IPS DF 6.9 (cell line): ENCODE measurements at places on chromosomes 5 and 9.
A peak's percentile ranks its signal among the peaks of the same experiment; 100 is the strongest.

DNA sequence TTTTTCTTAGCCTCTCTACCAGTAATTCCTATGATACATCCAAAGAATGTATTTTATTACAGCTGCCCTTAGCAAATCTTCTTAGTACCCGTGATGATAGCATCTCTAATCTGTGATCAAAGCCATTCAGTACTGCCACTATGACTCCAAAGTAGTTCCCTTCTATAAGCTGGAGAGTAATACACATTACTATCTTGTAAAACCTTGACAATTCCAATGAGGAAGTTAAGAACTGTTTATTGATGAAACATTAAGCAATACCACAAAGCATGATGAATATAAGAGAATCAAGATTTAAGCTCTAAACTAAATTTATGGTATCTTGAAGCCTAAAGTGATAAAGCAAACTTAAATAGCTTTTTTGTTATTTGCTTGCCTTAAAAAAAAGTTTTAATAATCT, 86.1 kb downstream of the SMIM23 start:
- no peaks in the 10 kb centered on the region for H3K27me3 ChIP-seq
- no peak overlapping the region for H3K4me3 ChIP-seq
- H3K36me3 ChIP-seq: peaks cover 16% of the 10 kb centered on the region; the same call in 1 of the 2 replicates
- DNase-seq: no peak
- no peaks in the 10 kb centered on the region for H3K4me1 ChIP-seq

DNA sequence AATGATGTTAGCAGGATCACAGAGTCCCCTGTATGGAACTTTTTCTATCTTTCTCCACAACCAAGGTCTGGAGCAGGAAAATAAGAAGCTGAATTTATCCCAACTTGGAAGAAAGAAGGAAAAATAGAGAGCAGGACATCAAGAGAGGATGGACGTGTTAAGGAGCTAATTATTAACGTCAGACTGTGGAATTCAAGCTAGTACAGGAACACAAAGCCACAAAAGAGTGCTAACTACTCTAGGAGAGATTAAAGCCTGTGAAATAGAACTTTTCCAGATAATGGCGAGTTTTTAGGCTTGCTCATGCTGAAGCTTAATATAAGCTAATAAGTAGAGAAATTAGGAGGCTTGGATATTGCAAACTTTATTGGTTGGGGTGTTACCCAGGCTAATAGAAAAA, 632 bp upstream of the SPINK13 start:
- no peaks in the 10 kb centered on the region for H3K36me3 ChIP-seq
- no peaks in the 10 kb centered on the region for H3K4me1 ChIP-seq
- no peak overlapping the region for H3K27ac ChIP-seq
- H3K27me3 ChIP-seq: no peaks in the 10 kb centered on the region
- no peak for DNase-seq

- H3K36me3 ChIP-seq: no peaks in the 10 kb centered on the region
- H3K27ac ChIP-seq: no peak overlapping the region
- no peaks in the 10 kb centered on the region for H3K27me3 ChIP-seq
- H3K4me1 ChIP-seq: peaks cover 6% of the 10 kb centered on the region
Observed at GRCh38 chr5:132458651-132459030, 31.9 kb downstream of the IRF1 start.

GRCh38 chr9:4762886-4763541, 22.0 kb upstream of the AK3 start:
- H3K4me3 ChIP-seq: no peak overlapping the region
- no peaks in the 10 kb centered on the region for H3K36me3 ChIP-seq

DNA sequence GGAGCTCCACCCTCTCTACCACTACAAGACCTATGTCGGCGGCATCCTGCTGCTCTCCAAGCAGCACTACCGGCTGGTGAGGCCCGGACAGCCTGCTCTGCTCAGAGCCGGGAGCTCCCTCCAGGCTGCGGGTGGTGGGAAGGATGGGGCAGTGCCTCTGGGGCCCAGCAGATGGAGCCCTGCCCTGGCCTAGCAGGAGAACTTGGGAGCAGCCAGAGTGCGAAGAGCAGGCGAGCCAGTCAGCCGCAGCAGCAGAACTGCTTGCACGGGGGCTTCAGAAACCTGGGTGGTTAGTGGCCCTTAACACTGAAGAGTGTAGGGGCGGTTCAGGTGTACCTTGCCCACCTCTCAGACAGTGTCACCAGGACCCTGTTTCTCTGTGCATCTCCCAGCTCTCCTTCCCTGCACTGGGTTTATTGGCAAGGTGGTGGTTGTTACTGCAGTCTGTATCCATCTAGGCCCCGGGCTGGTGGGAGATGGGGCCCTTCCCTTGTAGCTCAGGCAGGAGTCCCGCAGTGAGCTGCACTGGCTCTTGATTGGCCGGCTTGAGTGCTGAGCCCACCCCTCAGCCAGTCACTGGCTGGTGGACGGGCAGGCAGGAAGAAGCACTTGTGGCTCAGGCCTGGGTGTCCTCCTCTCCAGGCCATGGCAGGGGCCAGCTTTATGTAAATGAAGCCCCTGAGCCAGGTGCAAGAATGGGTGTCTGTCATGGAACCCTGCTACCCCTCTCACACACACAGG, 7.7 kb downstream of the B4GALT7 start:
- H3K36me3 ChIP-seq: peaks cover 5% of the 10 kb centered on the region; the same call in 1 of the 2 replicates
- H3K27ac ChIP-seq: no peak overlapping the region
- no peaks in the 10 kb centered on the region for H3K27me3 ChIP-seq

DNA sequence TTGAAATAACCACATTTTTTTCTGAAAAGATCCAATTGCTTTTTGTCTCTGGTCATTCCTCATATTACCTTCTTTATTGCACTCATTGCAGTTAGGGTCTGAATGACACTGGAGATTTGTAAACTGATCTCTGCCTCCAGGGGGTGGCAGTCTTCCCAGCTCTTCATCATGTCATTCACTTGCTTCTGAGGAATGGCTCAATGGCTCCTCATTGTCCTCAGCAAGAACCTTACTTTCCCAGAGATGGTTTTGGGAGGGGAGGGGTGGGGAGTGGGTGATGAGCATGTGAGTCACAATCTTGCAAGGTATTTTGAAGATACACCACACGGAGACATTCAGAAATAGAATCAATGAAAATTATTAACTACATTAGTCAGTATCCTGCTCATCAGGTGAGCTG, 159.8 kb upstream of the GAS1 start:
- no peak overlapping the region for H3K27ac ChIP-seq
- DNase-seq: peak; percentile 29
- H3K4me3 ChIP-seq: no peak overlapping the region
- H3K36me3 ChIP-seq: no peaks in the 10 kb centered on the region

DNA sequence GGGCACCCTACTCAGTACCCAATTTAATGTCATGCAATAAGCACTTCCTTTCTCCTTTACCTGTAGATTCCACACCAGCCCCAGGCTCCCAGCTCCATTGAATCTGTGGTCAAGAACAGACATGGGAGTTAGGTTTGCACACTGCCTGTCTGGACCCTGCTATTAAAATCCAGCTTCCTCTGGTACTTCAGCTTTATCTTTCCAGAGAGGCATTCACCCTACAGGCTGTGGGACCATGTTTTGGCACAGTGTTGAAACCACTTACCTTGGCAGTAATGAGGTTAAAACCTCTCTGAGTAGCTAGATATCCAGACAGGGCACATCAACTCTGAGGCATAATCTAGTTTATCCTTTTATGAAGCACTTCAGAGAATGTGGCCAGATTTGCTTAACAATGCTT, 191.5 kb upstream of the PCSK5 start:
- DNase-seq: no peak
- H3K4me1 ChIP-seq: no peaks in the 10 kb centered on the region
- H3K27me3 ChIP-seq: no peaks in the 10 kb centered on the region
- H3K27ac ChIP-seq: no peak overlapping the region
- H3K36me3 ChIP-seq: no peaks in the 10 kb centered on the region

GRCh38 chr5:95644351-95645042, 2.1 kb upstream of the RFESD start:
- no peaks in the 10 kb centered on the region for H3K27me3 ChIP-seq
- no peak for DNase-seq
- no peak overlapping the region for H3K4me3 ChIP-seq
- H3K4me1 ChIP-seq: no peaks in the 10 kb centered on the region

DNA sequence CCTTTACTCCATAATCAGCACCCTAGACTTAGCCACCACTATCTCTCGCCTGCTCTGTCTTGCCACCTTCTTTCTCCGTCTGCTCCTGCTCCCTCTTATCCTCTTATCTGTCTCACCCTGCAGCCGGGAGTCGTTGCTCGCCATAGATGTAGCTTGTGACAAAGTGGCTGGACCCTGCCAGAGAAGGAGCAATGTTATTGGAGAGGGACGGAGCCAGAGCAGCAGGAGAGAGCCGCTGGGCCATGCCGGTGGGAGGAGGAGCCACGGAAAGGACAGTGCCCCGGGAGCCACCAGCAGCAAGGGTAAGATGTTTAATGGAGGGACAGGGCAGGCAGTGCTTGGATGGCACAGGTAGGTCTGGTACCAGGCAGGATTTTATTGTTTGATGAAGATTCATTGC, 137.3 kb downstream of the SEC61B start:
- no peak for DNase-seq
- H3K36me3 ChIP-seq: no peaks in the 10 kb centered on the region
- H3K4me3 ChIP-seq: no peak overlapping the region

DNA sequence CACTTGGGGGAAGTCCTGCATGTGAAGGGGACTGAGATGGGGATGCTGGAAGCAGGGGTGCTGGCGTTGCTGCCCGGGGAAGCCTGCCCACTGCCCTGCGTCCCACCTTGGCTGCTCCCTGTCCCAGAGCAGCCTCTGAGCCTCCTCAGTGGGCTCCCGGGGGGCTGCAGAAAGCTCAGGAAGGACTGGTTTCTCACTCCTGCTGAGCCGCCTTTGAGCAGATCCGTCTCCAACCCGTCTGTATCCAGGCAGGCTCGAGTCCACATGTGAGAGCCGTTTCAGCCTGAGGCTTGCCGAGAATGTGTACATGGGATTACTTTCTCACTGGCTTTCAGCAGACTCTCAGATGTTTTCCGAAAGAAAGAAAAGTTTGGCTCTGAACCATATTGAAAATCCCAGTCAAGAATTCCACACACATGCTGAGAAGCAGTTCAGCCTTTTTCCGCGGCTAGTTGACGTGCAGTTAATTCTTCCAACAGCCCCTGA, 95.3 kb upstream of the COL5A1 start:
- no peak overlapping the region for H3K27ac ChIP-seq
- no peaks in the 10 kb centered on the region; the same call in 1 of the 2 replicates for H3K27me3 ChIP-seq
- DNase-seq: no peak

DNA sequence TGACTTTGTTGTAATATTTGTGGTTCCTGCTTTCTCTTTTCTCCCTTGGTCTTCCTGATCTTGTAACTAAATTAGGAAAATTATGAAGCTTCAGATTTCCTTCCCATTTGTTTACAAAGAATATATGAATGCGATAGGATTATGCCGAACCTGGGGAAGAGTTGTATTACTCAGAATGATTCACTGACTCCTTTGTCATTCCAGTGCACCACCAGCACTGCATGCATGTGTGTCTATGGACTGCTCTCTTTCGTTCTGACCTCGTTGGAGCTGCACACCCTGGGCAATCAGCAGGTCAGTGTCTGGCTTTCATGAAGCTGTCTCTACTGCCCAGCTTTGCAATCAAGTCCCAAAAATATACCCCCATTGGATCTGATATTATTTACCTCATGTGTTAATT, 25.5 kb downstream of the NUP188 start:
- no peak for DNase-seq
- no peaks in the 10 kb centered on the region for H3K27me3 ChIP-seq
- H3K4me1 ChIP-seq: no peaks in the 10 kb centered on the region
- no peak overlapping the region for H3K27ac ChIP-seq
- peaks cover 21% of the 10 kb centered on the region for H3K36me3 ChIP-seq
- H3K4me3 ChIP-seq: no peak overlapping the region

DNA sequence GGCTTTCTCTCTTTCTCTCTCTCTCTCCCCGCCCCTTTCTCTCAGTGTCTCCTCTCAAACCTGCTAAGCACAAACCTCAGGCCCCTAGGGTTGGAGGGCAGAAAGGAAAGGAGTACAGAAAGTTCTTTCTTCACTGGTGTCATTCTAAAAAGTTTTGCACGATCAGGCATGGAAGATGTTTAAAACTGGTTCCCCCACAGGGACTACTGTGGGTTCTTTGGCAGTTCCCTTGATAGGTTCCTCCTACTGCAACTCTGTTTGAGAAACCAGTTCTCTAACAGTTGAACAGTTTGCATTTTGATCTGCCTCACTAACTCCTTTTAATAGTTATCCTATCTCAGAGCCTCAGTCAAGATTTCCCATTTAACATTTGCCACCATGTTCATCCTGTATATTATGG, 82.9 kb downstream of the CDO1 start:
- H3K27ac ChIP-seq: no peak overlapping the region
- no peaks in the 10 kb centered on the region for H3K27me3 ChIP-seq
- no peak for DNase-seq
- H3K36me3 ChIP-seq: no peaks in the 10 kb centered on the region

GRCh38 chr9:121453232-121453892, 46.3 kb downstream of the GGTA1 start:
- H3K27me3 ChIP-seq: no peaks in the 10 kb centered on the region
- H3K27ac ChIP-seq: no peak overlapping the region
- no peak for DNase-seq
- H3K4me1 ChIP-seq: no peaks in the 10 kb centered on the region; the same call in 1 of the 2 replicates
- no peaks in the 10 kb centered on the region for H3K36me3 ChIP-seq
- H3K4me3 ChIP-seq: no peak overlapping the region

DNA sequence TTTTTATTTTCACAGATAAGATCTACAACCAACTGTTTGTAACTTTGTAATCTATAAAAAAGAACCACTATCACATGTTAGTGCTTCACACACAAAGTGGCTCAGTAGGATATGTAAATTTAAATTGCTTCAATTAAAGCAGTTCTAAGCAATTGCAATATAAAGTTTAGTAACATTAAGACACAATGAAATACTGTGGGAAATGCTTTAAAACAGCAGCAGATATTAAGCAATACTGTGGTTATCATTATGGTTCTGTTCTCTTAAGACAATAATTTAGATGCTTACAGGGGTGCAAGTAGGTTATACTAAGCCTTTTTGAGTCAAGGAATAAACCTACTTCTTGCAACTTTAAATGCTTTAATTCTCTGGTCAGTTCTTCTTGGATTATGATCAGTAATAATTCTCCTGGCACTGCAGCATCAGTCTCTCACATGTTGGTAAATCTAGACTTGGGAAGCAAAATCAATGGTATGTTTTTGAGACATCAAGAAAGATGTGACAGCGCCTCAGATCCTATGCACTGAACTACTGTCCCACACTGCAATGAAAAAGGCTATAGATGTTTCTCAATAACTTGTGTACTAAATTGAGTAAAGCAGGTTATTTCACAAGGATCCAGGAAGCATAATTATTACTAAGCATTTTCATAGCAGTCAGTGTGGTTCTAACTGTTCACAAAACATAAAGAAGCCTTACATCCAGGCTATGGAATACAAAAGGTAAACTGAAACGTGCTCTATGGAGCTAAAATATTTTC, 338.7 kb upstream of the PDE4D start:
- DNase-seq: no peak
- H3K36me3 ChIP-seq: no peaks in the 10 kb centered on the region
- H3K27me3 ChIP-seq: no peaks in the 10 kb centered on the region
- H3K4me3 ChIP-seq: no peak overlapping the region
- H3K27ac ChIP-seq: no peak overlapping the region
